ENCODE measurements at places on chromosomes 3 and 15.
A peak's percentile ranks its signal among the peaks of the same experiment; 100 is the strongest.

- no peaks in the 10 kb centered on the region for H3K36me3 ChIP-seq
- H3K27me3 ChIP-seq, result no peaks in the 10 kb centered on the region
- H3K4me3 ChIP-seq, result no peak overlapping the region
- no peak overlapping the region for H3K27ac ChIP-seq
- H3K4me1 ChIP-seq, result peaks cover 6% of the 10 kb centered on the region
- peak; percentile 28 for DNase-seq
These were observed 9.4 kb downstream of the SNX1 start for GRCh38 chr15:64105113-64105704.

- H3K27ac ChIP-seq, result no peak overlapping the region
- H3K4me1 ChIP-seq, result no peaks in the 10 kb centered on the region
- no peaks in the 10 kb centered on the region for H3K36me3 ChIP-seq
- peak; percentile 22 for DNase-seq
These were observed 788.7 kb upstream of the DPPA4 start for GRCh38 chr3:110126065-110126464.

- no peaks in the 10 kb centered on the region for H3K27me3 ChIP-seq
- no peaks in the 10 kb centered on the region for H3K4me1 ChIP-seq
- DNase-seq, result no peak
- H3K4me3 ChIP-seq, result no peak overlapping the region
- no peaks in the 10 kb centered on the region for H3K36me3 ChIP-seq
These were observed 413.0 kb upstream of the DPH6 start for GRCh38 chr15:35958975-35959374.

DNA sequence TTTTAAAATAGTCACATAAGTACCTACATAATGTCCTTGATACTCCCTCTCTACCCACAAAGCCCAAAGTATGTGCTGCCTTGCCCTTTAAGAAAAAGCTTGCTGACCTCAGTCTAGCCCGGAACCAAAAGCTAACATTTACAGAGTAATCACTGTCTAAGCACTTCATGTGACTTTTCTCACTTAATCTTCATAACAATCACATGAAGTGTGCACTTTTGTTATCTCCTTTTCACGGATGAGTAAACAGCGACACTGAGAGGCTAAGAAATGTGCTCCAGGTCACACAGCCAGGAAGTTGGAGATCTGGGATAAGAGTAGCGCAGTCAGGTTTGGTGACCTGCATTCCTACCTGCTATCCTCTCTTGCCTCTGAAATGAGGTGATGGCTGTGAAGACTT lies 194.0 kb downstream of the ITPR1 start:
- no peak overlapping the region for H3K4me3 ChIP-seq
- no peaks in the 10 kb centered on the region for H3K27me3 ChIP-seq
- peaks cover 18% of the 10 kb centered on the region for H3K36me3 ChIP-seq

GRCh38 chr15:101108461-101108775 lies 143.4 kb downstream of the CHSY1 start:
- H3K36me3 ChIP-seq, result no peaks in the 10 kb centered on the region
- H3K4me1 ChIP-seq, result peaks cover 6% of the 10 kb centered on the region
- H3K27ac ChIP-seq, result no peak overlapping the region
- H3K27me3 ChIP-seq, result no peaks in the 10 kb centered on the region
- DNase-seq, result no peak
- no peak overlapping the region for H3K4me3 ChIP-seq

DNA sequence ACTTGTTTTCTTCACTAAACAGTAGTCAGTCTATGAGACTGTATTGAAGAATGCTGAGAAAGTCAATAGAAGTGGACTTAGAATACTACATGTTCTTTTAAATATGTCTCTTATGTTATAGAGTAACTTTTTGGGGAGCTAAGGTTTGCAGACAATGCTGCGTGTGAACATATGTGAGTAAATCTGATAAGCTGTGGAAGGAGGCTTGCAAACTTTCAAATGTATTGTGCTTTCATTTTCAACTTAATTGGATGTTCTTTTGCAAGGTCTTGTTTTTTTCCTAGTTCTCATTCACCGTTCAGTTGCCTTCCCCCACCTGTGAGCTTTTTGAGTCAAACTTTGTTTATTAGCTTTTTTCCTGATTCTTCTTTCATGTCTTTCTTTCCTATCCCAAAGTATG lies 176.2 kb downstream of the LPP start:
- H3K27ac ChIP-seq, result no peak overlapping the region
- no peaks in the 10 kb centered on the region for H3K27me3 ChIP-seq
- no peaks in the 10 kb centered on the region for H3K4me1 ChIP-seq
- peaks cover 3% of the 10 kb centered on the region for H3K36me3 ChIP-seq
- no peak overlapping the region for H3K4me3 ChIP-seq
- no peak for DNase-seq

- DNase-seq, result peak; percentile 37
- peak overlapping the region; percentile 5 for H3K27ac ChIP-seq
- H3K36me3 ChIP-seq, result peaks cover 4% of the 10 kb centered on the region
- no peak overlapping the region for H3K4me3 ChIP-seq
These were observed 625 bp downstream of the COL6A6 start for GRCh38 chr3:130517602-130518001.

DNA sequence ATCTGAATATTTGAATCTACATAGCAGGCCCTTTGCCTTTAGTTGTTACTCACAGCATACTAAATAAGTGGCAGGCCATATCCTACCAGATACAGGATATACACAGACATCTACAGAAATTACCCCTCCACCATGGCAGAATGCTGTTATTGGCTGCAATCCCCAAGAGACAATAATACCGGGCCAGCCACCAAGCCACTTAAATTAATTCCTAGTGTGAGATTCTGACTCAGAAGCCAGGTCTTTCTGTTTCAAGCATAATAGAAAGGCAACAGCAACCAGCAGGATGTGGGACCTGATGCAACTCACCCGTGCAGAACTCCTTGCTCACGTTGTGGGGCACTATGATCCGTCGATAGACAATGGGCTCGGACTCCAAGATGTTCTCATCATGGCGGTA lies 39.8 kb downstream of the CLK3 start:
- DNase-seq, result no peak
- no peaks in the 10 kb centered on the region for H3K27me3 ChIP-seq
- no peak overlapping the region for H3K27ac ChIP-seq
- H3K4me1 ChIP-seq, result peaks cover 11% of the 10 kb centered on the region

- no peak overlapping the region for H3K4me3 ChIP-seq
- peaks cover 6% of the 10 kb centered on the region for H3K36me3 ChIP-seq
- DNase-seq, result no peak
- no peaks in the 10 kb centered on the region for H3K27me3 ChIP-seq
These were observed 20.5 kb downstream of the EXOG start for GRCh38 chr3:38516669-38517068.

DNA sequence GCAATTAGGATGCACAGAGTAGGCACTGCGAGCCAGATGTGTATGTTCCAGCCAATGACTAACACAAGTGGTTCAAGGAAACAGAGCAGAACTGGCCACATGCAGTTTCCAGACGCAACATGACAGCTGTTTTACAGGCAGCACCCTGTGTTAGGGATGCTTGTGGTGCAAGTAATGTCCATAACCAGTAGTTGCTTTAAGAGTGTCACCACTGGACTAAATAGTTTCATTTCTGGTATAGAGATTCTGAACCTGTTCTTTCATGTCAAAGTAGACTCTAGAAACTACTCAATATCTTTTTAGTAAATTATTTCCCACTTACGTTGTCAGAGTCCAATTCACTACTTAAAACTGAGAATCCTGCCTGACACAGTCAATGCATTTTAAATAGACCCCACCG lies 14.5 kb upstream of the LPP start:
- no peaks in the 10 kb centered on the region for H3K27me3 ChIP-seq
- DNase-seq, result no peak
- no peak overlapping the region for H3K4me3 ChIP-seq

GRCh38 chr3:188814581-188814980 lies 357.2 kb upstream of the TPRG1 start:
- H3K4me1 ChIP-seq, result no peaks in the 10 kb centered on the region
- no peaks in the 10 kb centered on the region for H3K36me3 ChIP-seq
- H3K27me3 ChIP-seq, result no peaks in the 10 kb centered on the region
- DNase-seq, result no peak
- no peak overlapping the region for H3K4me3 ChIP-seq

- no peaks in the 10 kb centered on the region for H3K27me3 ChIP-seq
- no peak for DNase-seq
- H3K36me3 ChIP-seq, result no peaks in the 10 kb centered on the region
These were observed 267.1 kb downstream of the XXYLT1 start for GRCh38 chr3:195003893-195004289.

- DNase-seq, result no peak
- no peak overlapping the region for H3K27ac ChIP-seq
- H3K36me3 ChIP-seq, result peaks cover 7% of the 10 kb centered on the region
- no peaks in the 10 kb centered on the region for H3K4me1 ChIP-seq
- no peak overlapping the region for H3K4me3 ChIP-seq
These were observed 37.2 kb upstream of the ANPEP start for GRCh38 chr15:89851673-89852341.

- no peak for DNase-seq
- peaks cover 32% of the 10 kb centered on the region for H3K36me3 ChIP-seq
- no peaks in the 10 kb centered on the region for H3K27me3 ChIP-seq
- H3K4me3 ChIP-seq, result no peak overlapping the region
- no peak overlapping the region for H3K27ac ChIP-seq
These were observed 3.6 kb downstream of the NISCH start for GRCh38 chr3:52458770-52459545.

- DNase-seq, result peak; percentile 27
- no peaks in the 10 kb centered on the region for H3K27me3 ChIP-seq
- no peak overlapping the region for H3K27ac ChIP-seq
- H3K36me3 ChIP-seq, result no peaks in the 10 kb centered on the region
- H3K4me1 ChIP-seq, result no peaks in the 10 kb centered on the region
These were observed 18.9 kb upstream of the ATP13A4 start for GRCh38 chr3:193573403-193574191.
